Dermis blood vessel endothelial cell (primary cell): ENCODE measurements at places on chromosomes 1 and 21.
A peak's percentile ranks its signal among the peaks of the same experiment; 100 is the strongest.

DNA sequence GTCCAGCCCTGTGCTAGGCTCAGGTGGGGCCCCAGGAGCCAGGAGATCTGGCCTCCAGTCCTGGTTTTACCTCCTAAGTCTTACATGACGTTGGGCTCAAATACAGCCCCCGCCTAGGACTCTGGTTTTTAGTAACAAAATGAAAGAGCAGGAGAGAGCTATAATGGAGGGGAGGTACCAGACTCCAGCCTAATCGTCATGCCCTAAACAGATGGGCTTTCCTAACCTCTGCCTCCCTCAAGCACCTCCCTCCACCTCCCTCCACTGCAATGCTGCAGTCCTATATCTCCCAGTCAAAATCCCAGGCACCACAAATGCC, 28.6 kb downstream of the TTC39A start:
- DNase-seq, result no peak

DNA sequence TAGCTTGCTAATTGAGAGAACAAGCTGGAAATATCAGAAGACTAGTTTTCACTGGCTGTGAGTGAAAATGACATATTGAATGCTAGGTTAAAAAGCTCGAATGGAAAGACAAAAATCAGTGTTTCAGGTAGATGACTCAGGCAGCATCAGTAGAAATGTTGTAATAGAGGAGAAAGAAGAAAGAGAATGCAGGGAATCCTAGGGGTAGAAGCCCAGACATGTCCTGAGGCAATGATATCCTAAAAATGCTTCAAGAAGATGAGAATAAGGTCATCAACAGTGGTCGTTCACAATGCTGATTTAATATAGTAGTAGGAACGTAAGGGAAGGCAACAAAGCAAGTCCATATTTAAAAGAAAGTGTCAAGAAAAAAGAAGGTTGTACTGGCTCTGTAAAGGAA, 96.7 kb upstream of the HP1BP3 start:
- DNase-seq, result no peak

- peak; percentile 31 for DNase-seq
Observed at GRCh38 chr1:226223786-226224244, 351 bp downstream of the MIXL1 start.

- peak; percentile 19 for DNase-seq
Observed at GRCh38 chr1:218494449-218494852, 149.3 kb downstream of the TGFB2 start.

GRCh38 chr1:50735443-50735842, 224.6 kb downstream of the FAF1 start:
- DNase-seq, result peak; percentile 59

- DNase-seq, result peak; percentile 79
Observed at GRCh38 chr1:25743164-25744139, 56.5 kb upstream of the SELENON start.

GRCh38 chr1:86197206-86197855, 40.8 kb upstream of the COL24A1 start:
- DNase-seq, result no peak

- peak; percentile 56 for DNase-seq
Observed at GRCh38 chr1:19800076-19800804, 524 bp upstream of the TMCO4 start.

GRCh38 chr1:219099307-219099706, 74.4 kb upstream of the LYPLAL1 start:
- no peak for DNase-seq

DNA sequence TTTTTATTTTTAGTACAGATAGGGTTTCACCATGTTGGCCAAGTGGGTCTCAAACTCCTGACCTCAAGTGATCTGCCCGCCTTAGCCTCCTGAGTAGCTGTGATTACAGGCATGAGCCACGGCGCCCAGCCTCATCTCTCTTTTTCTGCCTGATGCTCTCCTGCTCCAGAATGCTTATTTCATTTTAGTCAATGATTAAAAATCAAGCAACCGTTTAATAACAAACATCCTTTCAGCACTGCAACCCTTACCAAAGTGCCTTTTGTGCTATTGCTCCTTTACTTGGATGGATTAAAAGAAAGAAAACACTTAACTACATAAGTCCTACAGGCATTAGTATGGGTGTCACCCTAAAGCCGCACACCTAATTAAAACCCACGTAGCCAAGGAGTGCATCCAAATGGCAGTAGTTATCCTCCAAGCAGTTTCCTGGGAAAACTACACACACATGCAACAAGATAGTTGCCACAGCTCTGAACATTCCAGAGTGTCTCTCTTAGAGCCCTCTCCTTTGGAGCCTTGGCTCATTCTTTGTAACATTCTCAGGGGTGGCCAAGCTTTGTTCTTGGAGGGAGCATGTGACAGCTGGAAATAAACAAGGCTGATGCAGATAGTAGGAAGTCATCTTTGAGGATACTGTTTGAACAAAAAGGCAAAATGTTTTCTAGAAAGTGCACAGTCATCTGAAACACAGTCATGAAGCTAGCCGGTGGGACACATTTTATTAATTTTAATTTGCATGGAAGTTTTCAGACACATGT, 51.2 kb downstream of the KCNJ15 start:
- no peak for DNase-seq

DNA sequence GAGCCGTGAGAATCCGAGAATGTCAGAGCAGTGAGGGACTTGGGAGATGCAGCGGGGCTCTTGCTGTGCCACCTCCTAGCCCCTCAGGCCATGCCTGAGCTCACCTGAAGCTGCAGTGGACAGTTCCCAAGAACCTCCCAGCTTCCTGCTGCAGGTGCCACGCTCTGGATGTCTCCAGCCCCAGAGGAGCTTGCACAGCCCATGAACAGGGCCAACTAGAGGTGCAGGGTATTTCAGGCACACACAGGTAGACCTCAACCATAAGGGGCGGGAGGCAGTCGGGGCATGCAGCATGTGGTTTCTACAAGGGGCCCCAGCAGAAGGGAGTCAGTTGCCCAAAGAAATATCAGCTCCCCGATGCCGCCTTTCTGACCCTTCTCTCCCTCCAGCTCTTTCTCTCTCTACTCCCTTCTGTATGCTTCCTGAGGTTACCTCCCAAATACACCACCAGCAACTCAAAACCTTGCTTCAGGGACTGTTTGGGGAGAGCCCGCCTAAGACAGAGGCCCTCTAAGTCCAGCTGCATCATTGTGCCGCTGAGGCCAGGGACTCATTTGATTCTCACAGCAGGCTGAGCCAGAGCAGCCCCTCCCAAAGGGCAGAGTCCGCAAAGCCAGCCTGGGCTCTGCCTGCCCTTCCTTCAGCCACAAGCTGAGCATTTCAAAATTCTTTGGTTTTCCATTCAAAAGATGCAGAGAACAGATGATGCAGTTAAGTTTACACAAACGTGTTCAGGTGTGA, 209.8 kb downstream of the MATN1 start:
- DNase-seq, result no peak

DNA sequence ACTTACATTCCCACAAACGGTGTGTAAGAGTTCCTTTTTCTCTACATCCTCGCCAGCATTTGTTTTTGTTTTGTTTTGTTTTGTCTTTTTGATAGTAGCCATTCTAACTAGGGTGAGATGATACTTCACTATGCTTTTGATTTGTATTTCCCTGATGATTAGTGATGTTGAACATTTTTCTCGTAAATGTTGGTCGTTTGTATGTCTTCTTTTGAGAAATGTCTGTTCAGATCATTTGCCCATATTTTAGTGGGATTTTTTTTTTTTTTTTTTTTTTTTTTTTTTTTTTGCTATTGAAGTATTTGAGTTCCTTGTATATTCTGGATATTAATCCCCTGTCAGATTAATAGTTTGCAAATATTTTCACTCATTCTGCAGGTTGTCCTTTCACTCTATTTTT, 19.2 kb upstream of the GPR161 start:
- no peak for DNase-seq

- no peak for DNase-seq
Observed at GRCh38 chr1:208524376-208524775, 280.2 kb upstream of the PLXNA2 start.

- no peak for DNase-seq
Observed at GRCh38 chr1:3207217-3207848, 138.3 kb downstream of the PRDM16 start.

GRCh38 chr1:7068552-7068951, 283.3 kb downstream of the CAMTA1 start:
- DNase-seq, result no peak

GRCh38 chr21:24988941-24989340, 618.3 kb downstream of the MRPL39 start:
- DNase-seq, result no peak

DNA sequence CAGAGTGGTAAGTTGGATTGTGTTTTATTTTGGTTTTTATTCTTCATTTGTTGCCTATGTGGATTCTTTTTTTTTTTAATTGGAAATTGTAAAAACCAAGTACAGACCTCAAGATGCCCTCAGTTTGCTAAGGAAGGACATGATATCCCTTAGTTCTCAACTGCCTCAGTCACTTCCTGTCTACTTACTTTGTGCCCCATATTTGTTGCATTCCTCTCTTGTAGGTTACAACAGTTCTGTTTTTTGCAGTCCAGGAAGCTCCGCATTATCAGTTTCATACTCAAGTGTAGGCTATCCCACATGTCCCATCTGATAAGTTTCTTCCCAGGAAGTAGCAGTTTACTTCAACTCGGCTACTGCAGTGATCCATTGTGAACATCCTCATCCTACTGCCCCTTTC, 82.0 kb downstream of the RPAP2 start:
- no peak for DNase-seq

DNA sequence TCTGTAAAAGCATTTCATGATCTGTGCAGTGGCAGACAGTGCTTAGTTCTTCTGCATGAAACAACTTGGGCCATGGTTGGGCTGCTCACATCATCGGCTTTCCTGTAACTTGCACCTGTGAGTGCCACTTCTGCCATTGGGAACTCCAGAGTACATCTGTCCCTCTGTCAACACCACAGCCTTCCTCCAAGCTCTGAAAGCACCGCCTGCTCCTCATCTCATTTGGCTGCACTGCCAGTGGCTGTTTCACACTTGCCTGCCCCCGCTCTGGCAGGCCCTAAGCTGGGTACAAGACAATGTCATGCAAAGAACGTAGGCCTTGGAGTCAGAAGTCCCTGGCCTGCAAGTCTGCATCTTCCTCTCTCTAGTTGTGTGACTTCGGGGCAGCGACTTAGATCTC, 46.4 kb downstream of the DDX20 start:
- no peak for DNase-seq

- no peak for DNase-seq
Observed at GRCh38 chr21:38269576-38269936, 12.8 kb downstream of the KCNJ15 start.

DNA sequence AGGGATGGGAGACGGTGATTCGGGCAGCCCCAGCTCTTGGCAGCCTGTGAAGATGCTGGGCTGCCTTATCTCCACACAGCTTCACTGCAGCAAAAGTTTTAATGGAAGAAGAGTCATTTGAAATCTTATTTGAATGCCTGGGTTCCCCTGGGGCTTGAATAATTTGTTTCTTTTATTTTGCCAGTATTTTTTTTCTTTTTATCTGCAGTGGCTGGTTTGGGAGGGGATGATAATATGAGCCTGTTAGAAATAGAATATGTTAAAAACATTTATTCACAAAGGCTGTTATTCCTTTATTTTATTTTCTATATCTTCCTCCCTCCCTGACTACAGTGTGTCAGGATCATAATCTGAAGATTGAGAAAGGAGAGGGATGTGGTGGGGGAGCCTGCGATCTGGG, 103.4 kb downstream of the ARHGEF10L start:
- DNase-seq, result no peak

- DNase-seq, result no peak
Observed at GRCh38 chr1:231248778-231249177, 7.8 kb downstream of the GNPAT start.

GRCh38 chr1:65812065-65812464, 19.4 kb downstream of the PDE4B start:
- DNase-seq, result peak; percentile 85

- no peak for DNase-seq
Observed at GRCh38 chr1:29645586-29645985, 409.3 kb downstream of the PTPRU start.

- no peak for DNase-seq
Observed at GRCh38 chr1:76124196-76124595, 49.6 kb downstream of the ST6GALNAC3 start.

GRCh38 chr1:113210248-113210647, 137.2 kb downstream of the LRIG2 start:
- DNase-seq, result no peak

DNA sequence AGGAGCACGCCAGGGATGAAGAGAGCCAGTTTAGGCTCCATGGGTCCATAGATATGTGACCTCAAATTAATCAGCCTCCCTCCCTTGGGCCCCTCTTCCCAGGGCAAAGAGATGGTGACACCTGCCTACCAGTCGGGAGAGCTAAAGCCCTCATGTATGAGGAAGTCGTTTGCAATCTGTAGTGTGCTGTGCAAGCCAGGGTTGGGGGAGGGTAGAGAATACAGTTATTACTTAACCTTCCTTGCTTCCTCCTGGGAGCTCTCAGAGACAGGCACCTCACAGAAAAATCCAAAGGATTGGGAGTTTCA, 4.0 kb downstream of the PGLYRP4 start:
- DNase-seq, result no peak

- DNase-seq, result no peak
Observed at GRCh38 chr1:246001837-246002230, 505.2 kb downstream of the SMYD3 start.
